ENCODE measurements at places on chromosomes 7 and 10.

- DNase-seq: no peak
Measured at GRCh38 chr10:51196508-51197175, 122.4 kb downstream of the PRKG1 start.

DNA sequence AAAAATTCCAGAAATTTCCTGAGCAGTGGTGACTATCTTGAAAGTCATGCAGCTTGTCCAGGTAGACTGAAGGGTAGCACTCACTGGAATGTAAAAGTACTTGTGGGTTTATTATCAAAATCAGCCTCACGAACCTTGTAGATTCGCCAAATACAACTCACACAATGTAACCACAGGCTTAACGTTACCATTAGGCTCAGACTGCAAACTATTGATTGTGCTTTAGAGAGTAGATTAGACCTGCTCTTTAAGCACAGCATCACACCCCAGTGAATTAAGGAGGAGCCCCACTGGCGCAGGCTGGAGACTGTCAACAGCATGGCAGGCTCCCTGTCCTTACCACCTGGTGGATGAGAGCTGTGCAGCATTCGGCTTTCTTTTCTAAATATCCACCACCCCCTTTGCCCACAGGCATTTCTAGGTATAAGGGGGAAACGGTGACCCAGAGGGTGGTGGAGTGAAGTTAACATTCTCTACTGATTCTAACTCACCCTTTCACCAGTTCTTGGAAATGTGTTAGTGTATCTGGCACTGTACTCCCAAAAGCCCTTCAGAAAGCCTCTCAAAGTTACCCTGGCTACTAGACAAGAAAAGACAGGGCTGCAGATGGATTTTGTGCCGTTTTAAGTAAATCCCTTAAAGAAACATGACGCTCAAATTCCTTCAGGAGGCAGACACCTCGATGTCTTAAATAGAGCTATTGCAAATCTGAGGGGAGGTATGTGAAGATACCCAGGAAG lies 56.6 kb downstream of the GSDME start:
- no peak for DNase-seq

DNA sequence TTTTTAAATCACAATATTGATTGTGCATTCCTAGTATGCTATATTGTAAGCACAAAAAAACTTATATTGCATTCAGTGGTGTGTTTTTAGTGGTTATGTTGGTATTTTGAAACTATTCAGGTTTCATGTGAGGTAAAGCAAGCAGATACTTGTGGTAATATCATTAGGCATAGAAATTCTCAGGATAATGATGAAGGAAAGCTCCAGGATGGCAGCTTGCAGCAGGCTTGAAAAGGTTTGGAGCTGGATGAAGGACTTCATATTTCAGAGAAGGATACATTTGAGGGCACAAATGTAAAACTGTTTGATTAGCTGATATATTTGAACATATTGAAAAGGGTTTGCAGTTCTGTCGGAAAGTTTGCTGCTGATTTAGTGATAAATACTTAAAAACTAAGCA lies 17.5 kb downstream of the TRIM24 start:
- DNase-seq: no peak

DNA sequence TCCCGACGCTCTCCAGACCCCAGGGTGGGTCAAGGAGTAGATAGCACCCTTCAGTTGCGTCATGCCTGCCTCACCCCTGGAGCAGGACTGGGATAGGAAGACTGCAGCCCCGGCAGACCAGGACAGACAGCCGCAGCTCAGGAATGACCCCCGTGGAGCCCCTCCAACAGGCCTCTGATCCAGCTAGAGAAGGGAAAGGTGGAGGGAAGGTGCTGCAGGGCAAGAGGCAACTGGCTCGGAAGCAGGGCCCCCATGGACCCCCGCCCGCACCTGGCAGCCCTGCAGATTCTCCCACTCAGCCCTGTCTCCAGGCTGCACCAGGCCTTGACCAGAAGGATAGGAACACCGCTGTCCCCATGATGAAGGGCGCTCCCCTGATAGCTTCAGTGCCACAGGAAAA lies 7.7 kb downstream of the KCNH2 start:
- DNase-seq: no peak

DNA sequence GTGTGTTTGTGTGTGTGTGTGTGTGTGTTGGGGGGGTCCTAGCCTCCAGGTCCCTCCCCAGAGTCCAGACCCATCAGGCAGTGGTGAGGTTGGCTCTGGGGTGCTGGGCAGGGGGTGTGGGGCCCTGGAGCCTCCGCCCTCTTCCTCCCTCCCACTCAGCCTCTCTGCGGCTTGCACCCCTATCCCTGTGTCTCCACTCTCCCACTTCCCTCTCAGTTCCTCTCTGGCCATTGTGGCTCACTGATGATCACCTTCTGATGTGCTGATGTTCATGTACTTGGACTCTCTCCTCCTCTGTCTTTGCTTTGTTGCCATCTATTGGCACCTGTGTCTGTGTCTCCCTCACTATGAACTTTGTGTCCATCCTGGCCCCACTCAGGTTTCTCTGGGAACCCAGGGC lies 298.7 kb downstream of the ZEB1 start:
- no peak for DNase-seq

- no peak for DNase-seq
Measured at GRCh38 chr7:73832806-73833205, 2.0 kb downstream of the CLDN4 start.

- no peak for DNase-seq
Measured at GRCh38 chr7:3043544-3044371, at the start of gene CARD11. Gene CARD11 (minus strand): TSS chr7:3043867. CDS start chr7:2958506, 85,361 bp downstream.

DNA sequence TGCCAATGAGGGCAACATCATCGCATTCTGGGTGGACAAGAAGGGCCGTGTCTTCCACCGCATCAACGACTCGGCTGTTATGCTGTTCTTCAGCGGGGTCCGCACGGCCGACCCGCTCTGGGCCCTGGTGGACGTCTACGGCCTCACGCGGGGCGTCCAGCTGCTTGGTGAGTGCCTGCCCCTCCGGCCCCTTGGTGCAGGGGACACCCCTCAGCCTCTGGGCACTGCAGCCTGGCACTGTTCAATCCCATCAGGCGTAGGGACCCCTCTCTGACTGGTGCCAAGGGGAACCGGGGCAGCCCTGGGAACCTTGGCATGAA lies 78.1 kb downstream of the NEURL1 start:
- no peak for DNase-seq

GRCh38 chr7:128385988-128386925 lies 23.5 kb downstream of the IMPDH1 start:
- no peak for DNase-seq

- no peak for DNase-seq
Measured at GRCh38 chr10:60271319-60272040, 118.2 kb downstream of the ANK3 start.

GRCh38 chr10:80441831-80442230 lies 12.3 kb upstream of the TSPAN14 start:
- no peak for DNase-seq

GRCh38 chr10:58396057-58396456 lies 10.8 kb downstream of the TFAM start:
- no peak for DNase-seq

GRCh38 chr7:4040109-4040928 lies 641.8 kb upstream of the FOXK1 start:
- DNase-seq: no peak

DNA sequence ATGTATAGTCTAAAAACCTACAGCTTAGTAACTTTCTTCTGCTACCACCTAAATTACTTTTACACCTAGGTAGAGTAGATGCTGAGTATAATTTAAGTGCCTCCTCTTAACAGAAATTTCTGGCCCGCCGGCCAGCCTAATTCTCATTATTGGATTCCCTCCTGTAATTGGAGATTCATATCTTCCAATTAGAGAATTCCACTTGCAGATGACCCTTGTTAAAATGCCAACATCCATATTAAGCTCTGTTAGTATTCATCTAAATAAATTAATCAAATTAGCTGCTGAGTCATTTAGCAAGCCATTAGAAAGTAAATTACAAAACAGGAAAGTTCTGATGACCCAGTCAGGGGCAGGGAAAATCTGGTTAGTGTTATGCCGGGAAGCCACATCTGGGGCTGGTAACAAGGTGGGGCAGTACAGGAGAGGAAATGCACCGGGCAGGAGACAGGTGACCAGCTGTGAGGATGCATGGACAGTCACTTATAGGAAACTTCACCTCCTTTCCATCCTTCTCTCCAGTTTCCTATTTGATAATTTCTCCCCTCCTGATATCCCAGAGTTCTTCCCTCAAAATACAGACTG lies 82.8 kb downstream of the ORC5 start:
- DNase-seq: no peak

DNA sequence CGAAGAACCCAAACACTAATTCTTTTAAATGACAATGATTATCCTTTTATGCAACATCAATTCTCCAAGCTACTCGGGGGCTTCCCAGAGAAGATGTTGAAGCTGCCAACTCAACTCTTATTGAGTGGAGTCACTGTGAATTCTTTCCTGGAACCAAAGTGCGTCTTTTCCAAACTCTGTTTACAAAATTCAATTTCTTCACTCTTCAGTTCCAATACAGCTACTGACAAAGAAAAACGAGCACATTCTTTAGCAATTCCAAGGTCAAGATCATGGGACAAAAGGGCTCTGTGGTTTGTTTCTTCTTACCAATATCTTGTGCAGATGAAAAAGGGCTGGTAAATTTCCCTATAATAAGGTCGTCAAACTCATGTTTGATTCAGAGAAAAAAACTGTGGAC lies 74.2 kb downstream of the FAS start:
- no peak for DNase-seq

- DNase-seq: no peak
Measured at GRCh38 chr10:133465191-133465949, 11.6 kb downstream of the SCART1 start.

- DNase-seq: no peak
Measured at GRCh38 chr10:131997366-131998049, 15.8 kb upstream of the BNIP3 start.

GRCh38 chr10:79938728-79939406 lies 10.0 kb downstream of the SFTPD start:
- no peak for DNase-seq

GRCh38 chr10:70693619-70694335 lies 21.5 kb downstream of the ADAMTS14 start:
- no peak for DNase-seq

DNA sequence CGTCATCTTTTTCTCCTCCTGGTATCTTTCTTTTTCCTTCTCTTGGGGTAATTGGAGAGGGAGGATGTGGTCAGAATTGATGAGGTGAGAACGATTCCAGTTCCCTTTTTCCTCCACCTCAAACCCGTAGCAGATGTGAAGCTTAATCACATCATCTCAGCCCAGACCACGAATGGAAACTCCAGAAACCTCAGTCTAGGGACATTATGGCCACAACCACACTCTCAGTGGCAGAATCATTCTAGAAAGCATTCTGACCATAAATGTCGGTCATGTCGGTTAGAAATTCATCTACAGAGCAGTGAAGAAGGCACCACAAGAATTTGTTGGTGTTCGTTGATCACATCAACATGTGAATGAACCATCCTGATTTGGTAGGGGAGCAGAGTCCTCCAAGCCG lies 78.7 kb downstream of the GATA3 start:
- no peak for DNase-seq

DNA sequence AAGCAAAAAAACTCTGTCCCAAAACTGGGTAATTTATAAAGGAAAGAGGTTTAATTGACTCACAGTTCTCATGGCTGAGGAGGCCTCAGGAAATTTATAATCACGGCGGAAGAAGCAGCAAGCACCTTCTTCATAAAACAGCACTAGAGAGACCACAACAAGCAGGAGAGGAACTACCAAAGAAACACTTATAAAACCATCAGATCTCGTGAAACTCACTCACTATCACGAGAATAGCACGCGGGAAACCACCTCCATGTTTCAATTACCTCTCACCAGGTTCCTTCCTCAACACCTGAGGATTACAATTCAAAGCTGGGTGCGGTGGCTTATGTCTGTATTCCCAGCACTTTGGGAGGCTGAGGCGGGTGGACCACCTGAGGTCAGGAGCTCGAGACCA lies 48.5 kb downstream of the PDIA4 start:
- DNase-seq: no peak

DNA sequence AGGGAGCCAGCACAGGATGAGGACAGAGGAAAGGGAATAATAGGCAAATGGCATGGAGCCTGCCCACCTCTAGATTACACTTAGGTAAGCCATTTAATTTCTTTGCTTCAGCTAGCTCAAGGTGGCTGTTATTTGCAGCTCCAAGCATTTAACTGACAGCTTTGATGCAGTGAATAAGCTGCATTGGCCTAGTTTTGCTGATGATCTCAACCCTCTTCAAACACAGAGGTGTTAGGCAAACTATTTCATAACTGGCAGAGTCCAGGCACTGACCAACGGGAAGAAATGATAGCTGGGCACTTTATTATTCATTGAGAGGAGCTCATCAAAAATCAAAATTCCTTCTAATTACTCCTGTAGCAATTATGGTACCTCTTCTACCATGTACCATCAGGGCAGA lies 317.4 kb downstream of the BMPER start:
- no peak for DNase-seq

GRCh38 chr7:42479452-42479815 lies 242.4 kb upstream of the GLI3 start:
- DNase-seq: no peak

GRCh38 chr10:50928190-50928552 lies 42.7 kb upstream of the A1CF start:
- DNase-seq: no peak

- no peak for DNase-seq
Measured at GRCh38 chr10:7915923-7916536, 97.7 kb downstream of the TAF3 start.

- DNase-seq: no peak
Measured at GRCh38 chr10:77351386-77351785, 286.2 kb downstream of the KCNMA1 start.

- no peak for DNase-seq
Measured at GRCh38 chr10:12958546-12959110, 42.9 kb downstream of the CCDC3 start.

DNA sequence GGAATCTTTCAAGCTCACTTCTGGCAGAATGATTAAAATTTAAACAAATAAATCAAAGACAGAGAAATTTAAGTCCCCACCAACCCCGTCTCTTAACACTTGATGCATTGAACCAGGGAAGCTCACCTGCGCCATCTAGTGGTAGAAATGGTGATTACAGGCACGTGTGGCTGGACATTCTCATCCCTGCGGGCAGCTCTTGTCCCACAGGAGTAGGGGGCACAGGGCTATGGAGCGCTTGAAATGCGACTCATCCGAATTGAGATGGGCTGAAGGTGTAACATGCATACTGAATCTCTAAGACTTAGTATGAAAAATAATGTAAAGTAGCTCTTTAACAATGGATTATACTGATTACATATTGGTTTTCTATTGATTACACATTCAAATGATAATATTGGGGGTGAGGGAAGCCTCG lies 24.8 kb upstream of the SLIT1 start:
- no peak for DNase-seq

GRCh38 chr10:121493521-121493920 lies 104.7 kb downstream of the FGFR2 start:
- DNase-seq: no peak

- no peak for DNase-seq
Measured at GRCh38 chr7:150992833-150993302, 2.1 kb downstream of the NOS3 start.

DNA sequence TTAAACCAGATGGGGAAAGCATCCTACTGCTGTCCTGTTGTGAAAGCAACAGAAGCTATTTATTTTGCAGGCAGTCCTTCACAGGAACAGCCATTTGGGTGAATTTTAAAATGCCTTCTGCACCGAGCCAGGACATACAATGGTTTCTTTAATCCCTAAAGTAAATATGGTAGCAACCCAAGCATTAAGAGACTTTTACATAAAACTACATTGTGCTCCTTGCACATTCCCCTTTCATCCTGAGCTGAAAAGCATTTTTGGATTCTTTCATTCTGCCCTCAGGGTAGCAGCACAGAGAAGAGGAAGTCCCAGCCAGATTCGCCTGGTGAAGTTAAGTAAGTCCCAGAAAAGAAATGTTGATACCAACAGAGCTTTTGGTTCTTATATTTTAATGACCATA lies 84.0 kb upstream of the FAM3C start:
- no peak for DNase-seq
